ENCODE measurements at places on chromosomes 16 and 17. TPM values are rescaled to one million over a fixed set of nuclear protein-coding genes. Genes with fewer than 3 reads are reported as not detected.

DNA sequence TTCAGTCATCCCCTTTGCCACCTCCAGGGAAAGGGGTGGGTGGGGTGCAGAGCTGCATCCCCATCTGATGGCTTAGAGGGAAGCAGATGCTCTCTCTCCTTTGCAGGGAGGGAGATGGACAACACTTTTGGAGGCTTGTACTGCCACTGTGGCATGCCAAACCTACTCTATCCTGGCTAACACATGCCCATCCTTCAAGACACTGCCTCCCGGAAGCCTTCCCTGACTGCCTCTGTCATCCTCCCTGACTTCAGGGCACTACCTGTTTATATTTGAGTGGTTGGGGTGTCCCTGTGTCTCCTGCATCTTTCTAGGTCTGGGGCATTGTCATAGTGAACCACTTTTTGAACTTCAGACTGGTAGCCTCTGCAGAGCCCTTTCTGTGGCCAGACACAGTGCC lies 202.3 kb downstream of the ZNF423 start:
- no peak for DNase-seq

GRCh38 chr16:88516601-88517061 lies 53.6 kb upstream of the ZC3H18 start:
- DNase-seq: no peak

The PLCG2 gene
- total RNA-seq: 5.0 TPM

DNA sequence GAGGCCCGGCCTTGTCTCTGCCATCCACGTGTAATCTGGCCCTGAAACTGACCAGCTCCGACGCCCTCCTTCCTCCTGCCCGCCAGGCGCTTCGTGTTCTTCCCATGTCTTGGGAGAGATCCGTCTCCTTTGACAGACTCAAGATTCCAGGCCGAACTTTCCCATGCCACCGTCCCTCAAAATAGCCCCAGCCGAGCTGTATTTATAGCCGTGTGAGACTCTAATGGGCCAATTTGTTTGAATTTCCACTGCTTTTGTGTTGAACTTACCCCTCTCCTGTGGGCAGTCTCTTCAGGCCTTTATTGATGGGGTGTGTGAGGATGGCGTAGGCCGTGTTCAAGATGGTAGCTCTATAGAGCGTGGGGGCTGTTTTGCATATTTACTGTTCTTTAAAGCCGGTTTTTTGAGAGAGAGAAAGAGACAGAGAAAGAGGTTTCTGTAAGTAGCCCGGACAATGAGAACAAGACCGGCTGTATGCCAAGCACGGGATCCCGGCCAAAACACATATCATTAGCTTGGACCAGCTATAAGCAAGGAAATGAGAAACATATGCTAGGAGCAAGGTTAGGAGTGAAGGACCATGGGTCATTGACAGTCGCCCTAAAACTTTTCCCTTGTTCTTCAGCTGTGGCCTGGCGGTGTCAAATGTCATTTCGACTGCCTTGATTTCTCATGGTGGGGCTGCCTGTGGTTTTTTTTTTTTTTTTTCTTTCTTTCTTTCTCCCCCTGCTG lies 124.5 kb upstream of the ZFHX3 start:
- peak; percentile 52 for DNase-seq

GRCh38 chr16:58176608-58177352 lies 21.1 kb downstream of the CSNK2A2 start:
- DNase-seq: no peak

DNA sequence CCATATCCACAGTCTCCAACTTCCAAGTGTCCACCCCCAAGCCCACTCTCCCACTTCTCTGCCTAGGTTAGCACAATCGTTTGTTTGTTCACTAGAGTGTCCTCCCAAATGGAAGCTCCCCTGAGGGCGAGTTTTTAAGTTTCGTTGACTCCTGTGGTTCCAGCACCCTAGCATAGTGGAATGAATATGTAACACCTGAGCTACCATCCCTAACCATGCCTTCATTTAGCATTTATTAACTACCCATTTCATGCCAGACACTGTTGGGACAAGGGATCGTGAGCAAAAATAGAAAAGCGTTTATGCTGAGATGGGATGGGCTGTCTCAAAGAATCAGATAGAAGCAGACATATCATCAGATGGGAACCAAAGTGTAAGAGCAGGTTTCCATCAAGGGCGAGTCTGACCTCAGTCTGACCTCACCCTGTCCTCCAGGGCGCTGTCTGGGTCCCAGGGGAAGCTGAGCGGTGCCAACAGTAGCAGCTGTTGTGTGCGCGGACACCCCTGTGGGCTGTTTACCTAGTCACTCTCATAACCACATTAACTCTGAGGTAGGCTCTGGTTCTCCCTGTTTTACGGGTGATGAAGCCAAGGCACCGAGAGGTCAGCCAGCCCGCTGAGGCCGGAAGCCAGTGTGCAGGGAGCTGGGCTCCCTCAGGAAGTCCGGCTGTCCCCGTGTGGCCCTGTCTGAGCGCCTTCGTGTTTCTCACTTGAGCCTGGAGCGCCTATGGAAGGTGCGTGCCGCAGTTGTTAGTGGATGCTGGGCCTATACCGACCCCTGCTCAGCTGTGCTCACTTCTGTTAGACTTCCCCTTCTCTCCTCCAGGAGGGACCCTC lies 6.2 kb downstream of the CNP start:
- DNase-seq: no peak

DNA sequence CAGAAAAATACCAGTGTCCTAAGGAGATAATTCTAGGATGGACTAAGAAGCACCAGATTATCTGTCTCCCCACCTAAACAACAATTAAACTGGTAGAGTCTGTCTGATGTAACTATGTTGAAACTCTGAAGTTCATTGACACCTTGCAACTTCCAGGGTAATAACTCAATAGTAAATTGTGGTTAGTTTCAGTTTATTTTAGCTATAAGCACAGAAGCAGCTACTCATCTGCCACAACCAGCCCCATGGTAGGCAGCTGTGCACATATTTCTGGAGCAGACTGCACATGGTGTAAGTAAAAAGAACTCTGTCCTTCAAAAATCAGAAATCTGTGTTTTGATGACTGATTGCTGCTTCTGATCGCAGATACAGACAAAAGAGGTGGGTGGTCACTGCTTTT lies 852.1 kb downstream of the CDH11 start:
- DNase-seq: no peak

The SKAP1 gene
- total RNA-seq: not detected

DNA sequence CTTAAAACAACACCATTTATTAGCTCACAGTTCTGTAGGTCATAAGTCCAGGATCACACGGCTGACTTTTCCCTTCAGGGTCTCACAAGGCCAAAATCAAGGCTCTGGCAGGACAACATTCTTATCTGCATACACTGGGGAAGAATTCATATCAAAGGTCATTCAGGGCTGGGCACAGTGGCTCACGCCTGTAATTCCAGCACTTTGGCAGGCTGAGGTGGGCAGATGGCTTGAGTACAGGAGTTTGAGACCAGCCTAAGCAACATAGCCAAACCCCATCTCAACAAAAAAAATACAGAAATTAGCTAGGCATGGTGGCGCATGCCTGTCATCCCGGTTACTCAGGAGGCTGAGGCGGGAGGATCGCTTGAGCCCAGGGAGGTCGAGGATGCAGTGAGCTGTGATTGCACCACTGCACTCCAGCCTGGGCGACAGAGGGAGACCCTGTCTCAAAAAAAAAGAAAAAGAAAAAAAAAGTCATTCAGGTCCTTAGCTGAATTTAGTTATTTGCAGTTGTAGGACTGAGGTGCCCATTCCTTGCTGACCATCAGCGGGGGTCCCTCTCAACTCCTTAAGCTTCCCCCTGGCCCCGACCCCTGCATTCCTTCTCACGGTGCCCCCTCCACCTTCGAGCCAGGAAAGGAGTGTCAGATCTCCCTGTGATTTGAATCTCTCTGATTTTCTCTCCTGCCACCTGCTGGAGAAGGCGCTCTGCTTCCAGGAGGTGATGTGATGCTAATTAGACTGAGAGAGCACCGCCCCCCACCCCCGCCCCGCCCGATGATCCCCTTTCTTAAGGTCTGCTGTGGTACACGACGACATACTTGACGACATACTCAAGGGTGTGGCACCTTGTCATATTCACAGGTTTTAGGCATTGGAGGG lies 91.8 kb upstream of the CLEC18A start:
- DNase-seq: peak; percentile 79

DNA sequence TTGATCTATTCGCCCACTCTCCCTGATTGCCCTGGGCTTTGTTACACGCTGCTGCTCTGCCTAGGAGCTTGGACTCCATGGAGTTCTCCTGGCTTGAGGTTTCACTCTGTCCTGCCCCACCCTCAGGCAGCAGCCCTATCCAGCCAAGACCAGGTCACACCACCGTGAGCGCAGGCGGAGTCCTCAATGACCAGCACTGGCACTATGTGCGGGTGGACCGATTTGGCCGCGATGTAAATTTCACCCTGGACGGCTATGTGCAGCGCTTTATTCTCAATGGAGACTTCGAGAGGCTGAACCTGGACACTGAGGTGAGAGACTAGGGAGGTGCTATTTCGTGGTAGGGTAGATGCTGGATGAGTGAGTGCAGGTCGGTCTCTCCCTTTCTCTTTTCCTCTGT lies 3.5 kb downstream of the CNTNAP1 start:
- no peak for DNase-seq

DNA sequence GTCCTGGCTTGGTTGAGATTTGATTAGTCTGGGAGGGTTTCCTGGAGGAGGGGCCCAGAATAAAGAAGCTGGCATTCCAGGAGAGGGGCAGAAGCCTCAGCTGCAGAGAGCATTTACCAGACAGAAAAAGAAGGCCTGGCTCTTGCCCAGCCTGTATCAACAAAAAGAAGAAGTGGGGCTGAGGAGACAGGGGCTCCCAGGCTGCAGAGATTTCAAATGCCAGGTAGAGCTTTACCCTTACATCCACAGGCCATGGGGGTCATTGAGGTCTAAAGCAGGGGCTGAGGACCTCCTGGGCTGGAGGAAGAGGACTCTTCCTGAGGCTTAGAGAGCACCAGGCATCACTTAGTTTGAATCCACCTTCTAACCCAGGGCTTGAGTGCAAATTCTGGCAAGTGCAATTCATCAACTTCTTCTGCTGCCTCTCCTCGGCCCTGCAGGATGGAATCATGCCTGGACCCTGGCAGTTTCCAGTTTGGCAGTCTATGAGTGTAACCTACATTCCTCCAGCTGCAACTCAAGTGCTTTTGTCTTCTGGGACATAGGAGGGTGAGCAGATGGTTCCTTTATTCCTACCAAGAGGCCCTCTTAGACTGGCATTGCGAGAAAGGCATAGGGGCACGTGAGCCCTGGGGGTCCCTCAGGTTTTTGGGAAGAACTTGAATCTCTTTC lies 15.3 kb downstream of the CA7 start:
- no peak for DNase-seq

DNA sequence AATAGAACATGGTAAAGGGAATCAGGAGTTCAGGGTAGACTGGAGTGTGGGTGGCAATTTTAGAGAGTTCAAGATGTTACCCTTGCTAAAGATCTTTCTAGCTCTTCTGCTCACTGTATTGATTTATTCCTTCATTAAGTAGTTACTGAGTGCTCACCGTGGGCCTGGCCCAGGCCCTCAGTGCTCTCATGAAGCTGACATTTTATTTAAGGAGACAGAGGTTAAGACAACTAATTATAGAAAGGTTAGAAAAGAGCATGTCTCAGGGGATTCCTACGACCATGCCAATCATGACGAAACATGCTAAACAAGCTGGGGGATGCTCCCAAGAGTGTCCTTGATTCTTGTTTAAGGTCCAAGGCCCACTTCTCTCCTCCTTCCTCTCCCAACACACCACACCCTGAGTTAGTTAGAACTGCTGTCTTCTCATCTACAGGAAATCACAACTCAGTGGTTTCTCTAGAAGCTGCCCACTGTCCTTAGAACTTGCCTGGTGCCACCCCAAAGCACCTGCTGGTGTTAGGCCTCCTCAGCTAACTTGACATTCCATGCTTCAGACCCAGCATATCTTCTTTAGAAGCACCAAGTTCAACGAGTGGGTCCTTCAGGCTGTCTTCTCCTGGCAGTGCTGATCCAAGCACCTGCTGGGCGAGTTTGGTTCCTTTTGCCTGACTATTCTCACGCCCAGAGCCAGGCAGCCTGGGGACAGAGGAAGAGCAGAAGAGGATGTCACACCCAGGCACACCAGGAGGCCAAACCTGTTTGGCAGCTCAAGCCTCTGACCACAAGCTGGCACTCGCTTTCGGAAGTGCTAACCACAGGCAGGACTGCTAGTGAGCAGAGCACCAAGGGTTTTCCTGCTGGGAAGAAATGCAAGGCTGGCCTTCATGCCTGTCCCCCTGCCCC lies 79.0 kb downstream of the GAS7 start:
- DNase-seq: no peak

GRCh38 chr17:45103269-45103795 lies 29.0 kb downstream of the PLCD3 start:
- no peak for DNase-seq

DNA sequence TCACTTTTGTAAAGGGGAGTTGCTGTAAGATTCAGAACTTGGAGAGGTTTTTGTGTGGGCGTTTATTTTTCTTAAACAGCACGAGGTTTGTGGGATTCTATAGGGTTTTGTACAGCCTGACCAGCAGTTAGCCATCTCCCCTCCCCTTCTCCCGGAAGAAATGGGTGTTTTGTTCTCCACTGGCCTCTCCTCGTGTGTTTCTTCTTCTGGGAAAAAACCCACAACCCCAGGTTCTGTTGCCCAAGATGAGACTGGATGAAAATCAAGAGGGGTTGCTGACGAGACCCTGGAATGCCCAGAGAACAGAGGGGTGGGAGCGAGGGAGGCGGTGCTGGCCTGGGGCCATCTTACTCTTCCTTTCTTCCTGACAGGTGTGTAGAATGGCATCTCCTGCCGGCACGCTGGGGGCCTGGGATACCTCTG lies 186.1 kb downstream of the MSI2 start:
- no peak for DNase-seq

DNA sequence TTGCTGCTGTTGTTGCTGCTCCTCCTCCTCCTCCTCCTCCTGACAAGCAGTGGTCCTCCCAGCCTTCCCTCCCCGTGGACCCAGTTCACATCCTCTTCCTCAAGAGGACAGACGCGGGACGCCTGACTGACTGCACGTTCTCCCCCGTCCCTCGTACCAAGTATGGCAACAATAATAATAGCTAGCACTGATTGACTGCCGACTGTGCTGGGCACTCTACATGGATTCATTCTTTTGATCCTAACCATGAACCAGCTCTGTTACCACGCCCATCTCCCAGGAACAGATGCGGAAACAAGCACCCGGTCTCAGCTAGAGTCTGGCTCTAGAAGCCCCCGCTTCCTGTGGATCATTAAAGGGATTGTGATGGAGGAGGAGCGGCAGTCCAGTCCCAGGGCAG lies 78.0 kb downstream of the GNAO1 start:
- no peak for DNase-seq

The HOXB5 gene
- not detected for total RNA-seq

All from neural progenitor cell (in vitro differentiated cells).